ENCODE measurements at places on chromosomes 3 and 15.

- peak; percentile 13 for DNase-seq
Measured at GRCh38 chr15:29844290-29844903, 22.1 kb upstream of the TJP1 start.

DNA sequence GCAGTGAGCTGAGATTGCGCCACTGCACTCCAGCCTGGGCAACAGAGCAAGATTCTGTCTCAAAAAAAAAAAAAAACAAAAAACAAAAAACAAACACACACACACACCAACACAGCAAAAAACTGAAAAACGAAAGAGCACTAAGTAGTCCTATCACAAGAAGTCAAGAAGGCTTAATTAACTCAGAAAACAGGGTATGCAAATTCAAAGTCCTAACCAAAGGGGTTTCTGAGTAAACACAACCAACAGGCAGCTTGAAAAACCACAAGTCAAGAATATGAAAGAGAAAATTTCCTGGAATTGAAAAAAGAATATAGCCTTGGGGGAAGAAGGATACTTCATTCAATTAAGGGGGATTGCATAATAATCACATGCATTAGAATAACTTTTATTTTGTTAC, 37.7 kb upstream of the PARP14 start:
- DNase-seq, result no peak

- DNase-seq, result no peak
Measured at GRCh38 chr3:72137865-72138861, 353.2 kb upstream of the PROK2 start.

GRCh38 chr3:55634345-55634744, 147.2 kb upstream of the WNT5A start:
- DNase-seq, result no peak
